ENCODE measurements at places on chromosomes 5 and 9.

- DNase-seq, result no peak
These were observed 195.2 kb downstream of the PTTG1 start for GRCh38 chr5:160616712-160617497.

DNA sequence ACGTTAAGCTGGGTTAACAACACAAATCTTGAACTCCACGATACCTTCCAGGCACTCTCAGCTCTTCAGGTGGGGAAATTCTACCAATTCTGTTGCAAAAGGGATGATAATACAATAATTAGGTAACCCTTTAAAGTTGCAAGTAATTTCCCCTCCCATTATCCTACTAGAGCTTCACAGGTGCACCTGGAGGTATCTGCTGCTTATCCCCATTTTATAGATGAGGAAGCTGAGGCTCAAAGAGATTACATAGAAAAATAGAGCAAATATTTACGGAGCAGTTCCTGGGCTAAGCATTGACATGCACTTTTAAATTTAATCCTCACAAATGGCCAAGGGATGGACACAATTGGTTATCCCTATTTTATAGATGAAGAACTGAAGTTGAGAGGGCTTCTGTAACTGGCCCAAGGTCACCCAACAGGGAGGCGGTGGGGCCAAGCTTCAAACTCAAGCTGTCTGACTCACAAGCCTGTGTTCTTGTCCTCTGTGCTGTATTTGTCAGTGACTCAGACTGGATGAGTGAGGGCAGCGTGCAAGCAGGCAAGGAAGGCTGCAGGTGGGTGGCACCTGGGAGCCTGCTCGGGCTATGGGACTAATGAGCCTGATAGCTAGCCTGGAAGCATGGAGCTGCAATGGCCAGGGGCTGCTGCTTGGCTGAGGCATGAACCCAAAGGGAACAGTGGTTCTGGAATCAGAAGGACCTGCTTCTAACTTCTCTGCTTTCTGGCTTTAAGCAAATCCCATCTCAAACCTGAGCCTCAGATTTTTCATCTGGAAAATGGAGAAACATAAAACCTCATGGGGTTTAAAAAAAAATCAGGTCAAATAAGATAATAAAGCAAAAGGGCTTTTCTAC lies 105.5 kb downstream of the PDE6A start:
- no peak for DNase-seq

GRCh38 chr9:116360989-116361388 lies 207.4 kb downstream of the PAPPA start:
- no peak for DNase-seq

GRCh38 chr9:131738293-131739132 lies 1.4 kb downstream of the RAPGEF1 start:
- no peak for DNase-seq

DNA sequence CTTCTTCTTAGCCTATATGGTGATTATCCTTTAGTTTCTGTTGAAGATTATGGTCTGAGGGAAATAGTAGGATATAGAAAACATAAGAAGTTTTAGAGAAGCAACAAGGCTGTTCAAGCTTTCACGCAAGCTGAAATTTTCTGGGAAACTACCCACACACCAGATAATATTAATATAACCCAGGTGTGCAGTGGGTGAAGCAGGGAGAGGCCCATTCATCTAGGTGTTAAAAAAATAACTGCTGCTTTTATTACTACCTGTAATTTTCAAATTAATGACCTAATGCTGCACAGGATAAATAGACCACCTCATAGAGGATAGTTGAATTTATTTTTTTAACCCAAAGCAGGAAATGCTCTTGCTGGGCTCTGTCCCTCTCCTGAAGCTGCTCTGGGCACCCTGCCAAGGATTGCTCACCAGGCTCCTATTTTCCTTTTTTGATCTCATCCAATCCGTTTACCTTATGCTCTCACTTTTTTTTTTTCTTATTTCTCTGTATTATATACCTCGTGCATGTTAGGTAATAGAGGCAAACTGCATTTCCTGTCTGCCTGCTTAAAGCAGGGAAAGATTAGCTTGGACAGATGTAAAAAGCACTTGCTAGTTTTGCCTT lies 124.3 kb upstream of the SLC12A2 start:
- DNase-seq, result peak; percentile 64

DNA sequence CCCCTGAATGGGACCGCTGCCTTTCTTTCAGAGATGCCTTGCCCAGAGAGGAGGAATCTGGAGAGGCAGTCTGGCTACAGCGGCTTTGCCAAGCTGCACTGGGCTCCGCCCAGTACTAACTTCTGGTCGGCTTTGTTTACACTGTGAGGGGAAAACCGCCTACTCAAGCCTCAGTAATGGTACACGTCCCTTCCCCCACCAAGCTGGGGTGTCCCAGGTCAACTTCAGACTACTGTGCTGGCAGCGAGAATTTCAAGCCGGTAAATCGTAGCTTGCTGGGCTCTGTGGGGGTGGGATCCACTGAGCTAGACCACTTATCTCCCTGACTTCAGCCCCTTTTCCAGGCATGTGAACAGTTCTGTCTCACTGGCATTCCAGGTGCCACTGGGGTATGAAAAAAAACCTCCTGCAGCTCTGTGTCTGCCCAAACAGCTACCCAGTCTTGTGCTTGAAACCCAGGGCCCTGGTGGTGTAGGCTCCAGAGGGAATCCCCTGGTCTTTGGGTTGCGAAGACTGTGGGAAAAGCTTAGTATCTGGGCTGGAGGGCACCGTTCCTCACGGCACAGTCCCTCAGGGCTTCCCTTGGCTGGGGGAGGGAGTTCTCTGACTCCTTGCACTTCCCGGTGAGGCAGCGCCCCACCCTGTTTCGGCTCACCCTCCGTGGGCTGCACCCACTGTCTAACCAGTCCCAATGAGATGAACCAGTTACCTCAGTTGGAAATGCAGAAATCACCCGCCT lies 171.2 kb downstream of the CWC27 start:
- no peak for DNase-seq

DNA sequence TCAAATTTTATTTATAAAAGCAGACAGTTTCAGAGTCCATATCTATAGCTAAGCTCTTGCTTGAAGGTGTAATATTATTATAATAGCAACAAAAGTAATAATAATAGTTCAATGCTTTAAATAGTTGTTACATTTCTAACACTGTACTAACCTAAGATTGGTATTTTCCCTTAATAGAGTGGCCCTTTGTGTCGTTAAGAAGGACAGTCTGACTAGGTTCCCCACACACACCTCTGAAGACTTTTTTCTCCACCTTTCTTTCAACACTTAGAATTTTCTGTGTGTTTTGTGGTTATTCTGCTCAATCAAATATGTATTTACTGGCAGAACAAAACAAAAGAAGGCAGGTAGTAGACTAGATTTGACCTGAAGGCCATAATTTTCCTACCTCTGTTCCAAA lies 223.2 kb upstream of the ACO1 start:
- DNase-seq, result no peak

DNA sequence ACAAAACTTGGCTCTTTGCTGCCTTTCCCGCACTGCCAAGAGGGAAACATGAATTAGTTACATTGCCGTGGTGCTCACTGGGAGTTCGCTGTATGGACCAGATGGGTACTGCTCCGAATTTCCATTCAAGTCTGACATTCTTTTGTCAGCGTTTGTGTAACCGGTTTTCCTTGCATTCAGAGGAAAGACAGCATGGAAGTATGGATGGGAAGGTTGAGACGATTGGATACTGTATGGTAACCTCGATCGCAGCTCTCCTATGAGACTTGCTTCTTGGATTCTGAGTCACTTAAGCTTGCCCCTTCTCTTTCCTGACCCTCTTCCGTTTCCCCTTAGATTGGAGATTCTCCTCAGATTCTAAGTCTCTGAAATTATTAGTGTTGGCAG lies 625 bp upstream of the UBLCP1 start:
- no peak for DNase-seq

- DNase-seq, result no peak
These were observed 36.5 kb upstream of the ANKRD33B start for GRCh38 chr5:10527281-10527950.

- no peak for DNase-seq
These were observed 53.4 kb upstream of the SNAPC3 start for GRCh38 chr9:15369238-15369637.

DNA sequence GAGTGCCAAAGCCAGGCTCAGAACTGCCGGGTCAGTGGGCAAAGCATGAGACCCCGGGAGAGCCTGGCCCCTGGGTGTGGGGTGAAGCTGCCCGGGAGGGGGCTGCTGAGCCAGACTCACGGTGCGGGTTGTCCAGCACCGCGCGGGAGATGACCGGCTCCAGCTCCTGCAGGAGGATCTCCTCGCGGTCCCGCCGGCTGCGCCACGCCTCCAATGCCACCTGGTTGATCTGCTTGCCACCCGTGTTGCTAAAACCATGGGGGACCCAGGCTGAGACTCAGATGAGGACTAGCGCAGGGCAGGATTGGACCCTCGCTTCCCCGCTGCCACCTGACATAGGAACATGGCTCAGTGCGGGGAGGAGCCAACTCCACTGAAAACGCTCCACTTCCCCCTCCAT lies 2.6 kb downstream of the TOR2A start:
- no peak for DNase-seq

DNA sequence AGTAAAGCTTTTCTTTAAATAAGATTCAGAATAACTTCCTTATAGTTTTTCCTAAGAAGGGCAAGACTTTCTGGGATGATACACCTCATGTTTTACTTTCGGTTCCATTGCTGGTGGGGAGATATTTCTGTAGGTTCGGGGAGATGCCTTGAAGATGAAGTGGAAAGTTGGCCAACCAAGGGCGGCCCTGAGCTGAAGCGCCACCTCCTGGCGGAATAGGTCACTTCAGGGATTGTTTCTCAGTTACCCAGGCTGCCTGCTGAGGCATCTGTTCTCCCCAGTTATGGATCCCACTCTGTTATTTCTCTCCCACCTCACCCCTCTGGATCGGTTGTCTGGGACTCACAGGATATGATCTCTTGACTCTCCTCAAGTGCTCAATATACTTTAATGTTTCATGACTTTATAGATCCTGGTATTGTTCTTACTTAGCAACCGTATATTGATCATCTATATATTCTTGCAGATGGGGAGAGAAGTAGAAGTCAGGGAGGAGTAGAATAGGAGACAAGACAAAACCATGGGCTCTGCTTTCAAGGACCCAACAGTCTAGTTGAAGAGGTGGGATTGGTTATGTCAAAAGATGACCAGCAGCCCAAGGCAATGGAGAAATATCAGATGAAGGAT lies 23.4 kb downstream of the MEGF10 start:
- no peak for DNase-seq

GRCh38 chr5:136242136-136242535 lies 49.2 kb upstream of the SMIM32 start:
- DNase-seq, result no peak

- DNase-seq, result no peak
These were observed 295.5 kb upstream of the SMC2 start for GRCh38 chr9:103798620-103799019.

GRCh38 chr9:127983847-127984289 lies 3.1 kb upstream of the EEIG1 start:
- DNase-seq, result no peak

DNA sequence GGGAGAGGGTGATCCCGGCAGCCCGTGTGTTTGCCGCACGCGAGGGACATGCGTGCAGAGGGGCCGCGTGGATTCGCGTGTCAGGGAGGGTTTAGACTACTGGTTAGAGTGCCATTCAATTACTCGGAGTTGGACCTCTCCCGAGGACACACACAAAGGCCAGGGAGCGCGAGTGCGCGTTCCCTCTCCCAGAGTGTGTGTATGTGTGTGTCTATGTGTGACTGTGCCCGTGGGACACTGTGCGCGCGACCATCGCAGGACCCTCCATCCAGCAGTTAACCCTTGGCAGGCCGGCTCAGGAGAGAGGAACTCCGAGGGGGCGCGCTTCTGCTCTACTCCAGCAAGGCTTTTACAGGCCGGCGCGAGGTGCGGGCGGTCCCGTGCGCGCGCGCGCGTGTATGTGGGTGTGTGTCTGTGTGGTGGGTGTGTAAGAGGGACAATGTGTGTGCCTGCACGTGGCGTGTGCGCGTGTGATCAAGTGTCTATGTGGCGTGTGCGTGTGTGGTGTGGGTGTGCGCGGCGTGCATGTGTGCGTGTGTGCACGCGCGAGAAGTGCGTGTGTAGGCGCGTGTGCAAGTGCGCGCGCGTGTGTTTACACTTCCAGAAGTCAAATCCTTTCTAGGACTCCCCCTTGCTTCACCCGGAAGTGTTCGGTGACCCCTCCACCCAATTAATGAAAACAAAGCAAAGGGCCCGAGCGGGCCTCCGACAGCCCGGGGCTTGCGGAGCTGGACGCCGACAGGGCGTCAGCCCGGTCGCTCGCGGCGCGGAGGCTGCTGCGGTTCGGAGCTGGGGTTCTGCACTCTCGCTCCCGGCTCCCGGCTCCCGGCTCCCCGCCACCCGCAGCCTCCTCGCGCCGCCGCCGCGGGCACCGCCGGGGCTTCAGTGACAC lies 75.3 kb upstream of the TBCA start:
- no peak for DNase-seq

- DNase-seq, result no peak
These were observed 385.2 kb upstream of the SEMA6A start for GRCh38 chr5:116959843-116960242.

GRCh38 chr9:98291820-98292219 lies 36.4 kb upstream of the TBC1D2 start:
- DNase-seq, result no peak

DNA sequence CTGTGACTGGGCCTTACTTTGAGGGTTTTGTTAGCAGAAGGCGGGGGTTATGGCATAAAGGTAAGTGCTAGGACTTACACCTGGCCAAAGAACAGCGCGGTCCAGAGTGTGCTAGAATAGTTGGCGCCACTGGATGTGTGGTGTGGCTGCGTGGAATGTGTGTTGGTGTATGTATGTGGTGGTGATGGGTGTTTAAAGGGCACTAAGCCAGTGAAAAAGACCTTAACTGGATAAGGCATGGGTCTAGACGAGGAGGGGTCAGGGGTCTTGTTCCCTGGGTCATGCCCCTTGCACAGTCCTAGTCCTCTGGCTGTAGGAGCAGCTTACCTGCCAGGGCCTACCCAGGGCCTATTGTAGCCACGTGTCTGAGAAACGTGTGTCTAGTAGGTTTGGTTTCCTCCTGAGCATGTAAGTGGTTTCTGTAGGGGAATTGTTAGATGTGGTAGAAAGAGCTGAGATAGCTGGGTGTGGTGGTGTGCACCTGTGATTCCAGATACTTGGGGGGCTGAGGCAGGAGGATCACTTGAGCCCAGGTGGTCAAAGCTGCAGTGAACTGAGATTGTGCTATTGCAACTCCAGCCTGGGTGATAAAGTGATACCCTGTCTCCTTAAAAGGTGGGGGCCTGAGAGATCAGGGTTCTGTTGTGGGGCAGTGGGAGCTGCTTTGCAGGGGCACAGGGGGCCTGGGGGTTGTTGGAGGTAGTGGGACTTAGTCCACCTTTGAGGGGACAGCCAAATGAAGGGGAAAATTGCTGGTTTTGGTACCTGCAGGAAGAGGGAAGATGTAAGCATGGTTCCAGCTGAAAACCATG lies 55.2 kb downstream of the HSPA4 start:
- no peak for DNase-seq

GRCh38 chr9:12351293-12352044 lies 341.7 kb upstream of the TYRP1 start:
- DNase-seq, result no peak

DNA sequence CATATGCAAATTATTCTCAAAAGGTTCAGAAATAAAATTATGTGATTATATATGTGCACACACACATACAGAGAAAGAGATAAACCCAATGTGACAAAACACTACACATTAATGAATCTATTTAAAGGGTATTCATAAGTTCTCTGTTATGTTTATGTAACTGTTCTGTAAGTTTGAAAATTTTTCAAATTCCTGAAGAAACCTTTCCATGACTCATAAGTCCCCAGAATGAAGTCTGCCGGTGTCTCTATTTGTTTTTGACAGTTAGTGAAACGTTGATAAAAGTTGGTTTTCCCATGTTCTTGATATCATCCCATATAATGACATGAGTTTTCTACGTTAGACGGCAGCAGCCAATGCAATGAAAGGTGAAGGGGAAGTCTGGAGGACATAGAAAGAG lies 199.5 kb upstream of the PUM3 start:
- DNase-seq, result no peak

GRCh38 chr5:538801-539468 lies 14.7 kb upstream of the SLC9A3 start:
- DNase-seq, result no peak

All from pulmonary artery endothelial cell (primary cell).